ENCODE measurements at places on chromosomes 5 and 9. TPM values are rescaled to one million over a fixed set of nuclear protein-coding genes. Genes with fewer than 3 reads are reported as not detected.

DNA sequence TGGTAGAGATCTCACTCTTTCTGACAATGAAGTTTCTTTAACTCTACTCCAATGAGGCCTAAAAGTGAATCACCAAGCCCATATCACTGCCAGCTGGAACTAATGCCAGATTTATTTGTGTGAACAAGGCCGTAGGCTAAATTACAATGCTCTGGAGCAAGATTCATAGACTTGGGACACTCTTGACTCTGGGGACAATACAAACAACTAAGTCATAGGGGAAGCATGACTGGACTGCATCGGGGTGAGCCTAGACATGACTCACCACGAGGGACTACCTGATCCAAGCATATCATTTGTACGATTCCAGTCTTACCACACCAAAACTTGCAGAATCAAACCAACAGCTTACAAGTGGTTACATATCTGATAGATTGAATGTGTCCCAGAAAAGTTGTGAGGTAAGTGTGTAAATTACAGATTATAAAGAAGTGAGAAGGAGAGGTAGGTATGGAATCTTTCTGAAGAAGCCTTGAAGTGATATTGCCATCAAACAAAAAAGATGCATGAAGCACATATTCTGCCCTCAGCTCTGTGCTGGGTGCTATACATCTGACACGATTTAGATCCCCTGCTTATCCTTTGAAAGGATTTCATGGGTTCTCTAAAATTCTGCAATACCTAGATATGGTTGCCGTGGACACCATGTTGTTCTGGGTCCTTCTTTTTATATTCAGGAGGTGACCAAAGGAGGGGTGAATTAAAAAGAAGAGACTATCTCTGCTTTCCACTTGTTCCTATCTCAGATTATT, 199.3 kb upstream of the PDE4D start:
- no peaks in the 10 kb centered on the region for H3K36me3 ChIP-seq
- no peaks in the 10 kb centered on the region for H3K27me3 ChIP-seq
- no peak overlapping the region for H3K27ac ChIP-seq
- no peaks in the 10 kb centered on the region for H3K4me1 ChIP-seq
- DNase-seq, result no peak

DNA sequence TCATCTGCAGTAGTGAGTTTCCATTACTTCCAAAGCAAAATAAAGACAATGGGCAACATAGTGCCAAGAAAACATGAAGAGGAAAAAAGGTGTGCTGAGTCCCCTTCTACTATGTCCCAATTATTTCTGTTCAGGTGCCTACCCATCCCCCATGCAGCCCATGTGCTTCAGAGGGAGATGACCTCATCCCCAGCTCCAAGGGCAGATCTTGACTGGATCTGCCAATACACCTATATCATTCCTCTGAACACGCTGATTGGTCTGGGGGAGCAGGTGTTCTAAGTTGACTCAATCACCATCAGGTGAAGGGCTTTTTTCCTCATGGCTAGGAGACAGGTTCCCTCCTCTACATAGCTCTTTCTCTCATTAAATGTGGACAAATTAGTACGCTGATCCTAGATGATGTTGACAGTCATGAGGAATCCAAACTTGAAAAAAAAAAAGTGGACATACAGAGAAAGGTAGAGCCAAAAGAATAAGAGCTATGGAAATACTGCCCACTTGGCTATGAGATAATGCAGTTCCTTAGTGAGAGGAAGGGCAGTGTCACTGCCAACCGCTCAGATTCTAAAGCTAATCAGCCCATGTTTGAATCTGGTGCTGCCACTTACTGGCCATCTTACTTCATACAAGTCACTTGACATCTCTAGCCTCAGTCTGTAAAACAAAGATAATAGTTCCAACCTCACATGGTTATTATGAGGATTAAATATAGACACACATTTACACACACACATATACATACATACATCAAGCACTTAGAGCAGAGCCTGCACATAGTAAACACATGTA, 23.1 kb downstream of the PRELID2 start:
- H3K36me3 ChIP-seq, result no peaks in the 10 kb centered on the region
- H3K4me1 ChIP-seq, result no peaks in the 10 kb centered on the region
- H3K4me3 ChIP-seq, result no peak overlapping the region
- H3K27ac ChIP-seq, result no peak overlapping the region
- no peak for DNase-seq

GRCh38 chr9:80070071-80070742, 498.4 kb downstream of the TLE4 start:
- H3K27ac ChIP-seq, result no peak overlapping the region
- no peak overlapping the region for H3K4me3 ChIP-seq
- no peaks in the 10 kb centered on the region for H3K36me3 ChIP-seq
- no peak for DNase-seq
- H3K27me3 ChIP-seq, result peaks cover 52% of the 10 kb centered on the region

Gene TLE1
- 52.9 TPM for total RNA-seq

DNA sequence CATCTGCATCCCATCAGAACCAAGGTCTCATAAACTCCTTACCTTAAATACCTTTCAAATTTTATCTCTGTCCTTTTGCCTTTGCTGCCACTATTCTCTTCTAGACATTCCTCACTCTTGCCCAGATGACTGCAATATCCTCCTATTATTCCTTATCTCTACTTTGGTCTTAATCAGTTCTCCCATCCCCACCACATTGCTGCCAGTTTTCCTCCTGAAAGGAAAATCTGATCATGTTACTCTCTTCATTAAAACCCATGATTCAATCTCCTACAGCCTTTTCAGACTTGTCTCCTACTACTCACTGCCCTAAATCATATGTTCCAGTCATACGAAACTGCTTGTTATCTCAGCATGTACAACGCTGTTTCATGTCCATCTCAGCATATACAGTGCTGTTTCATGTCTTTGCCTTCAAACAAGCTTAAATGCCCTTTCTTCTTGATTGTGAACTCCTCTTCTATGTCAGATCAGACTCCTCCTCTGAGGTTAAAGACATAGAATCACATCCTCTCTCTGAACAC, 152.6 kb upstream of the FST start:
- H3K27ac ChIP-seq, result no peak overlapping the region
- DNase-seq, result no peak
- no peaks in the 10 kb centered on the region for H3K36me3 ChIP-seq
- no peak overlapping the region for H3K4me3 ChIP-seq
- peaks cover 7% of the 10 kb centered on the region for H3K4me1 ChIP-seq
- H3K27me3 ChIP-seq, result no peaks in the 10 kb centered on the region

Gene ENTREP1
- total RNA-seq, result 25.8 TPM

GRCh38 chr5:43620944-43621505, 18.0 kb downstream of the NNT start:
- no peaks in the 10 kb centered on the region for H3K4me1 ChIP-seq
- H3K4me3 ChIP-seq, result no peak overlapping the region
- H3K27me3 ChIP-seq, result no peaks in the 10 kb centered on the region
- DNase-seq, result no peak
- H3K27ac ChIP-seq, result no peak overlapping the region

Gene TAF11L3
- total RNA-seq, result not detected

GRCh38 chr5:129973716-129974426, 69.6 kb downstream of the CHSY3 start:
- no peak overlapping the region for H3K27ac ChIP-seq
- no peak overlapping the region for H3K4me3 ChIP-seq
- no peaks in the 10 kb centered on the region for H3K27me3 ChIP-seq
- H3K4me1 ChIP-seq, result no peaks in the 10 kb centered on the region
- H3K36me3 ChIP-seq, result no peaks in the 10 kb centered on the region
- DNase-seq, result no peak

DNA sequence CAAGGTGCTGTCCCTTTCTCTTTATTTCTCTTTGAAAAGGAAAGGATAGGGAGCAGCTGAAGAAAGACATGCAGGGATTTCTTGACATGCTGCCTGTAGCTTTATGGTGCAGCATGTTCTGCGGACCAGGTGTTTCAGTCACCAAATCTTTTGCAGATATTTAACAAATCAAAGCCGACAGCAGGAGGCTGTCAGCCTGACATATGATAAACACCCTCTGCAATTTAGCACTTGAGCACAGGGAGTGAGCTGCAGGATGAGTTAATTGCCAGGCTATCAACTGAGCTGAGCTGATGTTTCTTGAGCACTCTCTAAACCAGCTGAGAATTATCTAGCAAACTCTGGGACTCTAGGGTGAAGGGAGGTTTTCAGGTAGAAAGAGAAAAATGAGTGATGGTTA, 212.8 kb upstream of the ATP10B start:
- no peaks in the 10 kb centered on the region for H3K36me3 ChIP-seq
- no peaks in the 10 kb centered on the region for H3K4me1 ChIP-seq
- H3K27me3 ChIP-seq, result no peaks in the 10 kb centered on the region
- DNase-seq, result peak; percentile 74
- H3K4me3 ChIP-seq, result no peak overlapping the region
- no peak overlapping the region for H3K27ac ChIP-seq

GRCh38 chr9:70588381-70588780, 173.9 kb upstream of the KLF9 start:
- no peak overlapping the region for H3K4me3 ChIP-seq
- no peak overlapping the region for H3K27ac ChIP-seq
- peaks cover 6% of the 10 kb centered on the region for H3K4me1 ChIP-seq

GRCh38 chr9:91522481-91522880, 98.8 kb upstream of the NFIL3 start:
- H3K36me3 ChIP-seq, result no peaks in the 10 kb centered on the region
- H3K27me3 ChIP-seq, result no peaks in the 10 kb centered on the region
- DNase-seq, result no peak
- no peaks in the 10 kb centered on the region for H3K4me1 ChIP-seq
- H3K4me3 ChIP-seq, result no peak overlapping the region
- no peak overlapping the region for H3K27ac ChIP-seq

GRCh38 chr5:177194268-177194667, 60.7 kb downstream of the NSD1 start:
- H3K4me1 ChIP-seq, result no peaks in the 10 kb centered on the region
- H3K27me3 ChIP-seq, result no peaks in the 10 kb centered on the region
- H3K4me3 ChIP-seq, result no peak overlapping the region
- peaks cover 76% of the 10 kb centered on the region for H3K36me3 ChIP-seq
- no peak for DNase-seq

Gene GCNT4
- total RNA-seq, result 2.5 TPM

Gene SHC3
- total RNA-seq, result 0.95 TPM

- H3K4me3 ChIP-seq, result no peak overlapping the region
- no peaks in the 10 kb centered on the region for H3K36me3 ChIP-seq
- no peak overlapping the region for H3K27ac ChIP-seq
Observed at GRCh38 chr9:71604197-71605063, 163.9 kb downstream of the CEMIP2 start.

Gene PRELID2
- total RNA-seq, result 6.7 TPM

Gene ANXA2R
- 0.97 TPM for total RNA-seq
